Stimulated activated CD4-positive, alpha-beta T cell treated with anti-CD3 and anti-CD28 coated beads, TNF-alpha, amount 100 ng/mL, for 4 hours (primary cell): ENCODE measurements at places on chromosomes 7 and 10.

GRCh38 chr10:77801474-77802161 is 124.9 kb downstream of the DLG5 start:
- DNase-seq = peak; percentile 5

DNA sequence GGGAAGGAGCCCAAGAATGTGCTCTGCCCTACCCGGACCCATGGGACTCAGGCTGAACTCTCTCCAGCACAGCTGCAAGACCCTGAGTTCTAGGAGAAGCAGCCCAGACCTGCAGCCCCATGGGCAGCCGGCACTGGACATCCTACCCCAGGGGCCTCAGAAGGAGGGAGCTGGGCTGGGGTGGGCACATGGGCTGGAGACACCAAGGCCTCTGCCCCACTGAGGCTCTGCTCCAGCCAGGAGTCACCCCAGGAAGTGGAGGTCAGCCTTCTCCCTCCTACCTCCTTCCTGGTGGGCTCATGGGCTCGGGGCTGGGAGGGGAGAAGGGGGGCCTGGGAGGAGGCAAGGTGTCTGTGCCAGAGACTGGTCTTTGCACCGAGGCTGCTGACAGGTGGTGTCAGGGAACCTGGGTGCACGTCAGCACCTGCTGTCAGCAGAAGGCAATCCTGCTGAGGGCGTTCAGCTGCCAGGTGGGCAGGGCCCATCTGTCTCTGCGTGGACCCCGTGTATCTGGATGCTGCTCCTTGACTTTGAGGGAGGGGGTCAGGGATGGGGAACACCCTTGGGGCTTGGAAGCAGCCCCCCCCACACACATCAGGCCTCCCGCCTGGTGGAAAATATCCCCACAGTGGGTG is 95.2 kb downstream of the PDGFA start:
- DNase-seq = no peak

- DNase-seq = no peak
Measured at GRCh38 chr10:31303212-31303611, 15.8 kb upstream of the ZEB1 start.

DNA sequence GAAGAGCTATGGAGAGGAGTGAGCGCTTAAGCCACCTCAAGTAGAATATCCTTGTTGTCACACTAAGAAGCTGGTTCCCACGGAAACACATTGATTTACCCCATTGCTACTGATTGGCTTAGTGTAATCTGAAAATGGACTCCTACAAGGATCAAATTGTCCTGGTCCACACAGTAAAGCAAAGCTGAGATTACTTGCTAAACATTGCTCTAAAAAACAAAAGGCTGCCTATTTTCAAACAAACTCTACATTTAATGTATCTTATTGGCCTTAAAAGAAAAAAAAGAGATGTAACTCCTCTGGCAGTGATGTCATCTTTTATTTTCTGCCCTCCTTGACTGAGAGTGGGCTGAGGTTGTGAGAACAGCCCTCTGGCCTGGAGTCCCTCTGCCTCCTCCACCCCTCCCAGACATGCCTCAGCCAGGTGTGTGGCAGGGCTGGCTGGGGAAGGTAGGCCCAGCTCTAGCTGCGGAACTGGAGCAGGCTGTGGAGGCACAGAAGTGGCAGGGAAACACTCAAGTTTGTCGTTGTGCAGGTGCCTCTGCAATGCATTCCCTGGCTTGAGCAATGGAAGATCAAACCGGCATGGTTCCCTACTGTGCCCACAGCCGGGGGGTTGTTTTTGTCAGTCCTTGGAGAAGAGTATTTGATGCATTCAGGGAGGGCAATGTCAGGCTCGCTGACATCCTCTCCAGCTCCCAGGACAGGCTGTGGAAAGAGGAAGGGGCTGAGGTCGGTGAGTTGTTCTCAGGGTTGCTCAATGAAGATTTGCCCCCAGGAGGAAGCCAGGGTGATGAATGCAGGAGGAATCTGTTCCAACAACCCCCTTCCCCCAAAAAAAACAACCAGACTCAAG is 9.1 kb downstream of the KLF6 start:
- no peak for DNase-seq

DNA sequence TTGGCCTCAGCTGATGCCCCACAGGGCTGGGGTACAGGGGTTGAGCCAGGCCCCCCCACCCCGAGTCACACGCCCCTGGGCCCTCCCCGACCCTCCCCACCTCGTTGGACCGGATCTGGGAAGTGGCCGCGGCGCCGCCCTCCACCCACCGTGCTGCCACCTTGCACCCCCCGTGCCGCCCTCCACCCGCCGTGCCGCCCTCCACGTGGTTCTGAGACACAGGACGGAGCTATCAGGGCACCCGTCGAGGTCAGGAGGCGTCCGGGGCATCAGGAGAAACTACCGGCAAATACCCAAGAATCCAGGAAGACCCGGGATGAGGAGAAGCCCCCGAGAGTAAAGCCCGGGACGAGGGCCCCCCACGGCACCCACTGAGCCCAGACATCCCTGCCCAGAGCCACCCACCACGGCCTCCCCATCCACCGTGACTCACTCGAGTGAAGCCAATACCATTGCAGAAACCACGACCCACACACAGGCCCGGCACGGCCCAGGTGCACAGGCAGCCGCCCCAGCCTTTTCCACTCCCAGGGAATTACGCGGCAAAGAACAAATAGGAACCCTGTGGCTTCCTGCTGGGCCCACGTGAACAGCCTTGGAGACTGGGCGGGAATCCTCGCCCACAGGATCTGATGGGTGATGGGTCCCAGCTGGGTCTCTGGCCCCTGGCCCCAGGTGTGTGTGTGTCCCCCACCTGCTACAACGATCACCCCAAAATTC is 34.0 kb downstream of the ADAP1 start:
- DNase-seq = no peak

DNA sequence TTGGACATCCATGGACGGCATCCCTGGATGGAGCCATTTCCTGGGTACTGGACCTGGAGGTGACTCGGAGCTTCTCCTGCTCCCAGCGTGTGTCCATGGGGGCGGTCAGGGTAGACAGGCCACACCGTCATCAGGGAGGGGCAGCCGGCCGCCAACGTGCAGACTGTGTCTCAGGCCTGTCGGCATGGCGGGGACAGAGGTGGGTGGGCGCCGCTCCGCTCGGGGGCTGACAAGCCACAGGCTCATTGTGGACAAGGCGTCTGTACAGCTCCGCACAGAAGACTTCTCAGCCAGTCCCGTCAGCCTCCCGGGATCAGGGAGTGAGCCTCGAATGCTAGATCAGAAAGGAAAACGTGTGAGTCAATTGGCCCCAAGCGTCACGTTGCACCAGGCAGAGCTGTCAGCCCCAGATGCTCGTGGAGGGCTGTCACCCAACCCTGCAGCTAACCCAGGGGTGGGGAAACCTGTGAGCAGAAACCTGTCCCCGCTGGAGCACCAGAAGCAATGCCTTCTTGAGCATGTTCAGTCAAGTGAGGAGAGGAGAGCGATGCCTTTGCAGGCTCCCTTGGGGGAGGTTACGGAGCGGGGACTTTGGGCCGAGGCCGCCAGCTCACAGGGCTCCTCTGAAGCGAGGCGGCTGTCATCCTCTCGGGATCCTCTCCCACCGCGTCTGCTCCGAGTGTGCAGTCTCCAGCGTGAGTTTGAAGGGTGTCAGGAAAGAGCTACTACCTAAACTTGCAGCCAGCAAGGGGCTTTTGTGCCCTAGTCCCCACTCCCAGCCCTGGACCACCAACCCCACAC is 16.0 kb upstream of the DPYSL4 start:
- no peak for DNase-seq

DNA sequence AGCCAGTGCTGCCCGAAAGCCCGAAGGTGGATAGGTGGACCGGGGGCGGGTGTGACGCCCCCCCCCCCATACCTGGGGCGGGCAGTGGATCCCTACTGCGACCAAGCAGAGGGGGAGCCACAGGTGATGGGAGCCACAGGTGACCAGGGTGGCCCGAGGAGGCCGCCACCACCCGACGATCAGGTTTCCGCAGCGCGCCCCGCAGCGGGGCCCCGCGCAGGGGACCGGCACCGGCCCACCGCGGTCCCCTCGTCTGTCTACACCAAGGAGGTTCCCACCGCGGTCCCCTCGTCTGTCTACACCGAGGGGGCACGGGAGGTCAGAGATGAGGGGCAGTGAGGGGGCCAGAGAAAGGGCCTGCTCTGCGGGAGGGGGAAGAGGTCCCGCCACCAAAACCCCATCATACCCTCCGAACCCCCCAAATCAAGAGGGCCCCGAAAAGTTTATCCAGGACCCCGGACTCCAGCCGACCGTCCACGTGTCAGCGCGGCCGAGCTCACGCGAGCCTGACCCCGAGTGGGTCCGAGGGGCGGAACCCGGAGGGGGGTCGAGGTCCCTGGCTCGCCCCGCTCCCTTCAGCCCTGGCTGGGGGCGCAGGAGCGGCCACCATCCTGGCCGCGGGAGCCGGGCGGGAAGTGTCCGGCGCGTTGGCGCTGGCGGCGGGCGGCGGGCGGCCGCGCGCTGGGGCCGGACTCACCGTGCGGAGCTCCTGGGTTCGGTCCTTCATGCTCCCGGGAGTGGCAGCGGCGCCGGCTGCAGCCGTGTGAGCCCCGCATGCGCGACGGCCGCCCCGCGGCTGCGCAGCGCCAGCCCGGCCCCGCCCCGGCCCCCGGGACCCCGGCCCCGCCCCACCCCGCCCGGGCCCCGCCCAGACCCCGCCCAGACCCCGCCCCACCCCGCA is at the start of gene STX1A:
Gene STX1A, minus strand, starts transcription at position 765 of the 901 bp plus-strand sequence. Its CDS starts 38 bp downstream, at position 727.
- DNase-seq = peak; percentile 63

GRCh38 chr7:90958647-90959046 is 305.6 kb upstream of the FZD1 start:
- DNase-seq = no peak

DNA sequence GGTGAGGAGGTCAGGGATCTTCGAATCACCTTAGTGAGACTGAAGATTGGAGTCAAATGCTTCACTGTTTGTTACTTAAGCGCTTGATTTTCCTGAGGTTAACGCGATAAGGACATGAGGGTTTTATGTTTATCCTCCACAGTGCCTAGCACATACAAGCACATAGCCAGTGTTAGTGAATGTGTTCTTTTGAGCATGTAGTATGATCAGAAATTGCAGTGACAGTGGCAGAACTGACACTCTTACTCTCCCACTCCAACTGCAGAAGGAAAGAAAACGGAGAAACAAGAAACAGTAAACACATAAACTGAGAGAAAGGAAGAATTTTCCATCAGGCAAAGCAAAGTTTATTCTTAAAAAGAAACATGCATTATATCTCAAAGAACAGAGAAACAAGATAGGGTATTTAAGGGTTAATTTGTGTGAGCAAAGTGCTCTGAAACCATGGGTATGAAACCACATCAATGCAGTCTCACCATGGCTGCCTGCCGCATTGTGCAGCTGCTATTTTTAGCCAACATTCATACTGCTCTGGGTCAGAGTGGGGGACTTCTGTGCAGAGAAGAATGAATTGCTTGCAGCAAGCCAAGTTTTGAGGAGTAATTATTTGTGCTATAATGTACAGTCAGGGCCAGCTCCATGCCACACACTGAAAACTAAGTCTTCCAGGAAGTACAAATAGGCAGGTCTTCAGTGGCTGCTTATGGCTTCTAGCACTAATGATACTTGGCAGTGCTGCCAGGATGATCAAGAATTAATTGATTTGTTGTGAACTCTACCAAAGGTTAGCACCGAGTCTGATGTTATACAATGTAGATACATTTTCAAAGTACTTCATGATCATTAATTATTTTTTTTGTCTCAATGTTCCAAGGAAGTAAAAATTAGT is 152.0 kb downstream of the MACC1 start:
- no peak for DNase-seq

GRCh38 chr7:81138870-81139269 is 220.0 kb upstream of the SEMA3C start:
- DNase-seq = no peak

- no peak for DNase-seq
Measured at GRCh38 chr10:48575901-48576300, 29.0 kb downstream of the ARHGAP22 start.

GRCh38 chr7:91571601-91572000 is 307.4 kb downstream of the FZD1 start:
- DNase-seq = no peak

- no peak for DNase-seq
Measured at GRCh38 chr7:145168427-145168826, 332.6 kb upstream of the TPK1 start.

DNA sequence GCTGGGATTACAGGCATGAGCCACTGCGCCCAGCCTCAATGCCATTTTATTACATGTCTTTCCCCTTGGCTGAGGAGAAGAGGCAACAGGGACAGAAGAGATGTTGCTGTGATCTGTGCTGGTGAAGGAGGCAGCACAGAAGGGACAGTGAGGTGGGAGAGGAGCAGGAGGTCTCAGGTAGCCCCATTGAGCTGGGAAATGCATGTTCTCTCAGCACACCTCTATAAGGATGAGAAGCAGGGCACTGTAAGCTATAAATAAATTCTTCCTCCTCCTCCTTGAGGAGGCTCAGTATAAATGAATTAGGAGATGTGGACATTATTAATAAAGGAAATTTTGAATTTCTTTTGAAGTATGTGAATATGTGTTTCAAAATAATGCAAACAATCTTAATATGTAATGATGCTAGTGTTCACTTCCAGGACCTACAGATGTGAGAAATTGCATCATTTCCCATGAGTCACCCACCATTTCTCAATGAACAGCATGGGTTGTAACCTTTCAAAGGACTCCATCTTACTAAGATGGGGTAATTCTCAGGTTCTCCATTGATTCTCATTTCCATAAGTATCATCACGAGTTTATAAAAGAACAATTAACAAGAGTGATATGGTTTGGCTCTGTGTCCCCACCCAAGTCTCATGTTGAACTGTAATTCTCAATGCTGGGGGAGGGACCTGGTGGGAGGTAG is 88.9 kb upstream of the ODAD2 start:
- no peak for DNase-seq

- DNase-seq = no peak
Measured at GRCh38 chr7:123558289-123558874, 764 bp upstream of the NDUFA5 start.

DNA sequence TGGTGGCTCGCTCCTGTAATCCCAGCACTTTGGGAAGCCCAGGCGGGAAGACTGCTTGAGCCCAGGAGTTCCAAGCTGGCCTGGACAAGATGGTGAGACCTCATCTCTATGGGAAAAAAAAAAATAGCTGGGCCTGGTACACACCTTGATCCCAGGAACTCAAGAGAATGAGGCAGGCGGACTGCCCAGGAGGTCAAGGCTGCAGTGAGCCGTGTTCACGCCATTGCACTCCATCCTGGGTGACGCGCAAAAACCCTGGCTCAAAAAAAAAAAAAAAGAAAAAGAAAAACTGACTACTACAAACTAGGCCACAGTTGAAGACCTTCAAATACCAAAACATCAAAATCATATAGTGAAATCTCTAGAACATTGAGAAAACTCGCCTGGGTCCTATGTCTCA is 3.9 kb downstream of the BRAT1 start:
- no peak for DNase-seq

DNA sequence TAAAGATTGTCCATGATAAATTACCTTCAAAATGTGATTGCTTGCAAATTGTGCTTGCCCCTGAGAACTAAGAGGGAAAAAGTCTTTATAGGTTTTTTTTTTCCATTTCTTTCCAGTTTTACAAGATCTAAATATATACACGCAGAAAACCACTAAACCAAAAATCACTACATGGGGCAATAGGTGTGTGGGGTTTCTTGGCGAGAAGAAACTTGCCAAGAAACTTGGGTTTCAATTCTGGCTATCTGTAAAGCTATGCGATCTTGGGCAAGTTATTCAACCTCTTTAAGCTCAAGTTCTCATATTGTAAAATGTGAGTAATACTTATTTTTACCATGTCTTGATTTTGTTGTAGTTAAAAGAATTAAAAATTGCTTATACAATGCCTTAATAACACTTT is 17.0 kb downstream of the CUBN start:
- no peak for DNase-seq

- DNase-seq = no peak
Measured at GRCh38 chr10:49387071-49387470, 8.8 kb downstream of the DRGX start.
